Suppressor macrophage (primary cell): ENCODE measurements at places on chromosomes 3 and 15.

DNA sequence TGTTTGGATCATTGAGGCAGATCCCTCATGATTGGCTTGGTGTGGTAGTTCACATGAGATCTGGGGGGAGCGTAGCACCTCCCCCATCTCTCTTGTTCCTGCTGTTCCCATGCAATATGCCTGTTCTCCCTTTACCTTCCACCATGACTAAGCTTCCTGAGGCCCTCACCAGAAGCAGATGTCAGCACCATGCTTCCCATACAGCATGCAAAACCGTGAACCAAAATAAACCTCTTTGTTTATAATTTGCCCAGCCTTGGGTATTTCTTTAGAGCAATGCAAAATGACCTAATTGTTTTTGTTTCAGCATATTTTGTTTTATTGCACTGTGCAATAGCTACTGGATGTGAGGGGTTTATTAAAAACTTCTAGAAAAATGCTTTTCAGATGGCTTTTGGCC lies 56.6 kb upstream of the CHST2 start:
- no peak for DNase-seq

DNA sequence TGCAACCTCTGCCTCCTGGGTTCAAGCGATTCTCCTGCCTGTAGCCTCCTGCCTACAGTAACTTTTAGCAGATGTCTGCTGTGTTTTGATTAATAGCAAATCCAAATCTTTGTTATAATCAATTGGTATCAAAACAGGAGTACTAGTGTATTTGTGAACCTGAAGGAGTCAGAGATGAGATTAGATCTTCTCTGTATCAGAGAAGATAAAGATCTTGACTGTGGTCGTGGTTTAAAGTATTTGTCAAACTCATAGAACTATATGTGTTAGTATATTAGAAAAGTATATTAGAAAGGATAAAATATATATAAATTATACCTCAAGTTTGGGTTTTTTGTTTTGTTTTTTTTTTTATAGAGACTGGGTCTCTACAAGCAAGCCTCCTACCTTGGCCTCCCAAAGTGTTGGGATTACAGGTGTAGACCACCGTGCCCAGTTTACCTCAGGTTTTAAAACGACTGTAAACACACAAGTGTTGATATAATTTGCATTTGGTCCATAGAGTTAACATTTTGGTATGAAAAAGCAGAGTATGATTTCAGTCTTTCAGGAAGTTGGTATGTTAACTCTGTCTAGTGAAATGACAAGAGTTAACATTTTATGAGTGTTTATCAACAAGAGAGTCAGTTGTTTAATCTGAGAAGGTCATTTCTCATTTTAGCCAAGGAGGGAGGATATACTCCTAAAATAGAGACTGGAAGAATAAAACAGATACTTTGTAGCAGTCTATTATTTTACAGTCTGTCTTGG lies 18.3 kb downstream of the RTF1 start:
- DNase-seq: no peak

DNA sequence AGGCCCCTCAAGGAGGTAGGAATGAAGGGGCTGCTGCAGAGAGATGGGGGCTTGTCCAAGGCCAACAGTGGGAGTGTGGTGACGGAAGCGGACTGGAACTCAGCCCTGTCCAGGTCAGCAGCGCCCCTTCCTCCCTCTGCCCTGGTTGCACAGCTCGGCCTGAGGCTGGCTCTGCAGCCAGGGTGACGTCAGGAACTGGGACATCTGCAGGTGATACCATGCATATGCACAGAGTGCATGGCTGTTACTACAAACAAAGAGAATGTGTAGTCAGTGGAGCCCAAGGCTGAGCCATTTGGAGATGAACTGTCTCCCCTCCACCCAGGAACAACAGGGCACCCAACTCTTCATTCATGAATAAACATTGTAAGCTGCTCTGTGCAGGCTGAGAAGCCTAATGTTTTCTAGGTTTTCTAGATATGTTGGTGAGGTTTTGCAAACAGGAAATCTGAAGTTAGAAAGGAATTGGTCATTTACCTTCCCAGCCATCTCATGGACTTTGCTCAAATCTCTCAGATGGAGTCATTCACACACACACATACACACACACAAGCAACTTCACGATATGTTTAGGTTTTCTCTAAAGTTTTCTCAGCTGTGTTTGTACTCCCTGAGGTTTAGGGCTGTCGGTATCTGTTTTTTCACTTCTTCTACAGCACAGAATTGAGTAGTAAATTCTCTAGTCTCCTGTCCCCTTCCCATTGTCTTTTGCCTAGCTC lies 117.2 kb downstream of the TLE3 start:
- DNase-seq: no peak

DNA sequence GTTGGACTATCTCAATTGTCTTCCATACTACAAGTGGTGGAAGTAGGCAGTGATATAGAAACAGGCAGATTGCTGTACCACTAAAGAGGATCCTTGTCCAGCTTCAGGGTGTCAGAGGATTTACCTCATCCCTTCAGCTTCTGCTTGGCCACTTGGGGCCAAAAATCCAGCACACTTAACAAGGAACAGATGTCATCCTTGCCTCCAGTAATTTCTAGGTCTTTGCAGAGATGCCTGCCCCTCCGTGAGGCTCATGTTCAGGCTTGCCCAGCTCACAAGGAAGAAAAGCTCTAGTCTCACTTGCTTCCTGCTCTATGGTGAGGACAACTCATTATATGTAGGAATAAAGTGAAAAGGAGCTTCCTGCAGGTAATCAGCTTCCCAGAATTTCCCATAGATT lies 510.3 kb downstream of the EPHA3 start:
- DNase-seq: no peak

DNA sequence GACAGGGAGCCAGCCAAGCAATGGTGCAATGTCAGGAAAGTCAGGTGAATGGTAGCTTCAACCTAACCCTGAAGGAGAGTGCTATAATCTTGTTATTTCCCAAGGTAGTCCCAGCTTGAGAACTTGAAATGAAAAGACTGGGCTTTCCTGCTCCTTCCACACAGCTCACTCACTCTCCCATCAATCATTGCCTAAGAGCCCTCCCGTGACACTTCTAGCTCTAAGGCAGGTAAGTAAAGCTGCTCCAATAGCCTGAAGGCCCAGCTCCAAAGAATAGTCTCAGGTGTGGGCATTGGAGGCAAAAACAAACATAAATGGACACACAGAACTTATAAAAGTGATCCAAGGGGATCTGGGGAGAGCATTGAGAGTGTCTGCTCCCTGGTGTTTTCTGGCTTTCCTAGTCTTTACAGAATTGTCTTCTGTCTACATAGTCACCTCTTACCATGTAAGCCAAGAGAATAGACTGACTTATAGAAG lies 63.1 kb upstream of the TBC1D5 start:
- DNase-seq: no peak

DNA sequence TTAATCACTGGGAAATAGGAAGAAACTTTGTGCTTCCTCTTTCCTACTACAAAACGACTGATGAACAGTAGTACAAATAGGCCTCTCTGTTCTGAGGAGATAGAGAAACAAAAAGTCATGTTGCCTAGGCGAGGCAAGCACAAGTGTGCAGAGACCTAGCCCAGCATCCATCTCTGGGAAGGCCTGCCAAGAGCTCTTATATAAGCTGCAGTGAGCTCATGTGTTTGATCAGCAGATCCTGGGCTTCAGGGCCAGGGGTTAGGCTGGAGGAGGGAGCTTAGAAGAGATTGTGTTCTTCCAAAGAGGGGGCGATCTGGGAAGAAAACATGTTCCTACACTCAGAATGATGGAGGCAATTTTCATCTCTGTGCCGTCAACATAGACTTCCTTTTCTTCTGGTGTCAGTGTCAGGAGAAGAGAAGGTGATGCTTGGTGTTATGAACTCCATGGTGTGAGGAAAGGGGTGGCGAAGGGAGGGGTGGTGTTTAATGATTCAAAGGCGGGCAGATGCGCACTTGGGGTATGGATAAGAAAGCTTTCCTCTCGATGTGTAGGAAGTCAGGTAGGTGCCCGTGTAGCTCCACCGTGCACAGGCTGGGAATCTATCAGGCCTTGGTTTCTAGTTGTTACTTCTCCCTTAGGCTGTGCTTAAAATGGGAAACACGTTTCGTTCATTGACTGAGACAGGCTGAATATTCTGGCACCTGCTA lies 29.5 kb upstream of the ETV5 start:
- DNase-seq: no peak

- DNase-seq: no peak
Observed at GRCh38 chr3:61074783-61075182, 176.5 kb downstream of the FHIT start.

- DNase-seq: no peak
Observed at GRCh38 chr3:66809595-66809958, 188.5 kb upstream of the KBTBD8 start.

DNA sequence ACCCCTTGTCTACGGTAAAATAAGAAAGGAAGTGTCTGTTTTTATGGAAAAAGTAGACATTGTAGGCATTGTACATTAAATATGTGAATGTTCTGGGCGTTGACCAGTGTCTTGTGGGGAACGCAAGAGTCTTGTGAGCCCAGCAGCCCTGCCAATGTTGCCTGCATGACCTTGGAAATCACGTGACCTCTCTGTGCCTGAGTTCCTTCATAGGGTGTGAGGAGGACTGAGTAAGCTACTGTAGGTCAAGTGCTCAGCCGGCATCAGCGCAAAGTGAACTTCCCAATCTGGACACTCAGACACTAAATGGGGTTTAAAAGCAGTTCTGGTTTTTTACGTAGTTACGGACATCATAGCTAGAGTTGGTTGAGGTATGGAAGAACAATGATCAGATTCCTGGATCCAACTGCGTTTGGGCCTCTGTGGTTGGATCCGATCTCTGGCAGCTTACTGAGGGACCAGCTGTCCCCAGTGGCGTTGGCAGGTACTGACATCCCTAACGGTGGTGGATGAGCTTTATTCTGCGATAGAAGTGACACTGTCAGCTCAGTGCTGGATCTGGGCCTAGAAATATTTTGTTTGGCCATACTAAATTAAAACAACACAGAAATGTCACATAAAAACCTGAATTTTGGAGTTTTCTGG lies 63.8 kb downstream of the SPSB4 start:
- peak; percentile 13 for DNase-seq

- no peak for DNase-seq
Observed at GRCh38 chr3:72932416-72932815, 44.6 kb downstream of the GXYLT2 start.
